ENCODE measurements at places on chromosomes 12 and 14.

GRCh38 chr12:62679608-62680007 lies 213.0 kb downstream of the MON2 start:
- DNase-seq, result no peak

DNA sequence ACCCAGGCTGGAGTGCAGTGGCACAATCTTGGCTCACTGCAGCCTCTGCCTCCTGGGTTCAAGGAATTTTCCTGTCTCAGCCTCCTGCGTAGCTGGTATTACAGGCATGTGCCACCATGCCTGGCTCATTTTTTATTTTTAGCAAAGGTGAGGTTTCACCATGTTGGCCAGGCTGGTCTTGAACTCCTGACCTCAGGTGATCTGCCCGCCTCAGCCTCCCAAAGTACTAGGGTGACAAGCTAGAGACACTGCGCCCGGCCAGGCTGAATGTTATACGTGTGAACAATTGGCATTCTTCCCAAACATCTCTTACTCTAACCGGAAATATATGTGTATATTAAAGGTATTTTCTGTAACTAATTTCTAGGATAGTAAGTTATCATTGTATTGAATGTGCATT lies 13.2 kb upstream of the LIMA1 start:
- DNase-seq, result no peak

DNA sequence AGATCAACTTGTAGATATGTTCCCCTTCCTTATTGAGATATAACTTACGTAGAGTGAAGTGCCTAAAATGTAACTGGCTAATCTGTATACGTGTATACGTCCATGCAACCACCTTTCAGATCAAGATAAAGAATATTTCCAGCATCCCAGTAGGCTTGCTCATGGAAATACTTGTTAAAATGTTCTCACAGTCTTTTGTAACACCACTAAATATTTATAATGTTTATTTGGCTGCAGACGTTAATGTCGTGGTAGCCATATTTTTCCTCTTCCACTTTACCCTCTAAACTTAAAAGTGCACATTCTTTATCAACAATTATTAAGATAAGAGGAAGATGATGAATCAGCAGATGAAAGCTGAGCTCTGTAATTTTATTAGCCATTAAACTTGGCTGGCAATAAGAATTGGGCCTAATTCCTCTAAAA lies 447.4 kb downstream of the AEBP2 start:
- no peak for DNase-seq

GRCh38 chr12:51311389-51311788 lies 12.6 kb downstream of the BIN2 start:
- no peak for DNase-seq

- peak; percentile 19 for DNase-seq
Measured at GRCh38 chr12:103924761-103925641, 5.2 kb upstream of the HSP90B1 start.

DNA sequence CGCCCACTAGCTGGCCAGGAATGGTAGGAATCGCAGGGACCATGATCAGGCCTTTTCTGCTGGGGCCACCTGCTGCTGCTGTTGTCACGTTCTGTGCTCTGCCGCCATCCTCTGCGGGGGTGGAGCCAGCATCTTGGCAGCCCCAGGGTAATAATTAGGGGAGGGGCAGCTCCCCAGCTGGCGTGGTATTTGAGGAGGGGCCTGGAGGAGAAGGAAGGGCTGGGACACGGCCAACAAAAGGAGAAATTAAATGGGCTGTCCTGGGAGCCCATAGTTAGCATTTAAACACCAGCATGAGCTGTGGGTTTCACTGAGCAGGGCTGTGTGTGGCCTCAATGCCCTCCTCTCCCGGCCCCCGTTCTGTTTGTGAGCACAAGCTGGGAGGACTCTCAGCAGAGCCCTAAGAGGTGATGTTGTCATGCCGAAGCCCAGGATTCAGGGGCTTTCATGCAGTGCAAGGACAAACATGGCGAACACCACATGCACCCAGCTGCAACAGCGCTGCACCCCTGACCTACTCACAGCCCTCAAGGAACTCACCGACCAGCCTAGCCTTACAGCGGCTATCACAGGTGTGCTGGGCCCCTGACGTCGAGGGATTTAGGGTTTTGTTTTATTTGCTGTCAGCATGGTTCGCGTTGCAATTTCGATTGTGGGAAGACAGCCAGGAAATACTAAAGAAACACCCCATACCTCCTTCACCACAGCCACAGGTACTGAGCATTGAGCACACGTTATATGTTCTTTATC lies 324.3 kb downstream of the CACNA1C start:
- DNase-seq, result no peak

DNA sequence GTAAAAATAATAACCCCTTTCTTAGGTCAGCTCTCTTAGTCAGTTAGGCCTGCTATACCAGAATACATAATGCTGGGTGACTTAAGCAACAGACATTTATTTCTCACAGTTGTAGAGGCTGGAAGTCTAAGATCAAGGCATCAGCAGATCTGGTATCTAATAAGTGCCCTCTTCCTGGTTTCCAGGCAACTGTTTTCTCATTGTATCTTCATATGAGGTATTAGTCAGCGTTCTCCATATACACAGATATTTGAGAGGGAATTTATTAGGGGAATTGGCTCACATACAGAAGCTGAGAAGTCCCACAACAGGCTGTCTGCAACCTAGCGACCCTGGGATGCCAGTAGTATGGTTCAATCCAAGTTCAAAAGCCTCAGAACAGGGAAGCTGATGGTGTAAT lies 896.0 kb downstream of the GALC start:
- DNase-seq, result no peak

DNA sequence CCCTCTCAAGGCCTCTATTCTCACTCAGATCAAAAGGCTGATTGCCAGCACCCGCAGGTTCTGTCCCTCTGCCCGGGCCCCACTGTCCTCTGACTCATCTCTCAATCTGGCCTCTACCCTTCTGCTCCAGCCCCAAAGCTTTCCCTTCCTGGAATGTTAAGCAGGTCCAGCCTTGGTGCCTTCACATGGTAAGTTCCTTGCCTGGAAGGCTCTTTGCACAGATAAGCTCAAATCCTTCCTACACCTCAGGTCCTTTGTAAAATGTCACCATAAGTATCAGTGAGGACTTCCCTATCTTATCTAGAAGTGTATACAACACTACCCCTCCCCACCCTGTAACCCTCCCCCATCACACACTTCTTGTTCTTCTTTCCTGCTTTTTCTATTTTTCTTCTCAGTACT lies 22.2 kb downstream of the LPCAT3 start:
- no peak for DNase-seq
